ENCODE measurements at places on chromosomes 1 and 21.

DNA sequence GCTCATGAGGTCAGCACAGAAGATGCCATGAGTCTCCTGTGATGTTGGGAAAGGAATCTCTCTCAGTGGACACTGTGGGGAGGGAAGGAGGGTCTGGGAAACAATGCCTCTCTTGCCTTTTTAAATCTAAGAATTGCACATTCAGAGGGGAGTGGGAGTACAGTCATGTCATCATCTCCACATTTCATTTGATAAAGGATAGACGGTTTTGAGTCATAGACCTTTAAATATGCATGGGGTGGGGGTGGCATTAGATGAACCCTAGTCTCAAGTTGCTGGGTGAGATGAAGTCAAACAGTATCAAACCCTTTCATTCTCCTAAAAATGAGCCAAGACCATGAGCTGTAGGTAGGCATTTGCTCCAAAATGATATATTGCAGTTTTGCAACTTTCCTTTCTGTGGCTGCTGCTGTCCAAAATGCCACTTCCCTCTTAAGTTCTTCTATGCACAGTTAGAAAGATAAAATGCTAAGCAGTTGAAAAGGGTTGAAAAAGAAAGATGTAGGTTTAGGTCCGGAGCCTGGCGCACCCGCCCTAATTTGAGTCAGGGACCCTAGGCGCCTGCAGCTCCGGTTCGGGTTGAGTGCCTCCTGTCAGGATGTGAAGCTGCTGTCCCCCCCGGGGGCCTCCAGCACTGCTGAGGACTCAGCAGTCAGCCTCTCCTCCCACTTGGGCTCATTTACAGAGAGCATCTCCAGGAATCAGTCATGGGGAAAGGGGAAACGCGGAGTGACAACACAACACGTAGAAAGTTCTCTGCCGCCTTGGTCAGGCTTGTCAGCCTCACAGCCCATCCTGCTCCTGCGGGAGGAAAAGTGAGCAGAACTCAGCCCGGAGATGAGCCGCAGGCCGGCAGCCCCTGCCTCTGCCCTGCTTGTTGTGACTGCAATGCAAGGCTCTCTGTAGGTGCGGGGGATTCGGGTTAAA is 479.3 kb upstream of the RUNX1 start:
- no peak for DNase-seq

- DNase-seq: no peak
Measured at GRCh38 chr1:47784497-47784822, 212.7 kb downstream of the TRABD2B start.

DNA sequence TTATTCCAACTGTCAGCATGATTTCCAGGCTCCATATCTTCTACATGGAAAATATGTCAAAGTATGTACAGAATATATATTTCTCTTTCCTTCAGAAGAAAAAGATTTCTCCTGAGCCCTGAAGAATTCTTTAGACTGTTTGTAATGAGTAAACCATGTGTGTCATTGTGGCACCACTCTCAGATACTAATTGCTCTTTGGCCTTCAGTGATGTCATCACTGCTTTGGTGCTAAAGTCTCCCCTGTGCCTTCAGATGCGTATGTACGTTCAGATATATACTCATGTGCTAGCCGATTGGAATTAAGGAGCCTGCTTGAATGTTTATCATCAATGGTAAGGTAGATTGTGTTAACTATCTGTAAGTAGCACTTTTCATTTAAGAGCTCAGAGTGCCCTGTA is 20.6 kb upstream of the NBL1 start:
- no peak for DNase-seq

- DNase-seq: no peak
Measured at GRCh38 chr1:3290915-3291314, 163.6 kb upstream of the ARHGEF16 start.

Measured in NCI-H2171 (cell line).